ENCODE measurements at places on chromosomes 16 and 17.

DNA sequence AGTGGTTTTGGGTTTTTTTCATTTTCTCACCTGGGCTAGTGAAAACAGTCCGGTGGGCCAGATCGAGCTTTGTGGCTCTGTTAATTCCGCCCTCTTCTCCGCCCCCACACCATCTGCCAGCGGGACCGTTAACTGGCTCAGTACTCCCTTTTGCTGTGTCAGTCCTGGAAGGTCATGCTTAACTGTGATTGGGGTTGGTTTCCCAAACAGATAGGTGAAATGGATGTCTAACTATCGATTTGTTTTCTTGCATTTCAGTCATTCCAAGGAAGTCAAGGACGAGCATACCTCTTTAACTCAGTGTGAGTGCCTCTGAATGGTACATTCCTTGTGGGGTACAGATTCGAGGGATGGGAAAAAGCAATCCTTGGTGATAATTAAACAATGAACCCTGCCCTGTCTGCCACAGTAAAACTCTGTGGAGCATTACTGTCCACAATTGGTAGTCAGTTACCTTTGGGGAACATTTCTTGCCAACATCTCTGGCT lies 56.7 kb downstream of the YPEL2 start:
- DNase-seq = no peak

DNA sequence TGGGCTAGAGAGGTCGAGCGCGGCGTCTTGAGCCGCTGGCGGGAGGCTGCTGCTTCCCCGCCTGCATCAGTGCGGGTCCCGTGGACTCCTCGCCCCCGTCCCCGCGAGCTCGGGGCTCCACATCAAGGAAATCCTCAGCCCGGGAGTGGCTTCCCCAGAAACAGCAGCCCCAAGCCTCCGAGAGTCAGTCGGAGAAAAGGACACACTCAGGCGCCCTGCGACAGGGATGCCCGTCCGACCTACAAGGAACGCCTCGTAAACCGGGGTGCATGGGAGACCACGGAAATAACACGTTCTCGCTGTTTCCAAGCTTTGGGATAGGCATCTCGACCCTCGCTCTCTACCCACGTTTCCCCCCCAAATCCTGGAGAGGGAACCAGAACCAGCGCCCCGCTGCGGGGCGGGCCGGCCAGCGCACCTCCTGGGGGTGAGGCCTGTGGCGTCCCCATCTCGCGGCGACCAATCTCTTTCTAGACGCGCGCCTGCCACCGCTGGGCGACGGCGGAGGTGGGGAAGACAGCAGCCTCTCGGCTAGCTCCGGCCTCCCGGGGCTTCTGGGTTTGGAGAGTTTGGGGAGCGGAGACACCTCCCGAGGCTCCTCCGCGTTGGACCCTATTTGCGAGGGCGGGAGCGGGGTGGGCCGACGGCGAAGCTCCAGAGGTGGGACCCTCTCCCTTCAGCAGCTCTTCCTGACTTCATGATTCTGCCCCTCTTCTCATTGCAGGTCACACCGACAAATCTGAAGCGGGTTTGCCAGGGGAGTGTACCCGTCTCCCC lies 759 bp upstream of the TP53I13 start:
- DNase-seq = peak; percentile 55

DNA sequence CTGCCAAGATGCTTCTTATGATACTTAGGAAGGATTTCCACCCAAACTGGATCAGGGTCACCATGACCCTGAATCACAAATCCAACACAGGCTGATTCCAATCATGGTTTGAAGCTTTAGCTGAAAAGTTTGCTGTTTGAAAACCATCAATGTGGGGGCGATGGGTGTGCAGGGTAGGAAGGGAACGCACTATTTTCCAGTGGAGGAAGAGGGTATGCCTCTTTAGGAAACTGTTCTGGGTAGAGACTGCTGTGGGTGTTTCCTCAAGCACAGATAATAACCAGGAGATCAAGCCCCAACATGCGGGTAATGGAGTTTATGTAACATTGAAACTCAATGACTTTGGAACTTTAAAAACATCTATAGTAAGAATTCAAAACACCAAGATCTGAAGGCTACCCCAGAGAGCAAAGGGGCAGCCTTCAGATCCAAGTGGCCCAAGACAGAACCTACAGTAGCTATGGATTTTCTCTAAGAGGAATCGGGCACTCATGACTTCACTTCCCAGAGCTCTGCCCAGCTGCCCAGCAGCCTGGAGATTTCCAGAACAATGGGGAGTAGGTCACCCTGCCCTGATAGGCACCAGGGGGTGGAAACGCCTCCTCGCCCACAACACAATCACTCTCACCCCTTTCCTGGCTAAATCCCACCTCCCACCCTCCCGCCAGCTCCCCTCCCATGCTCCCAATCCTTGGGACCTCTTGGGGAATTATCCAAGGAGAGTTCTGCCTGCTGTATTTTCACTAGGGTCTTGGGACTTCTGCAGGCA lies 22.8 kb downstream of the TRIM25 start:
- no peak for DNase-seq

- no peak for DNase-seq
Measured at GRCh38 chr17:30363715-30364202, 15.0 kb upstream of the CPD start.

DNA sequence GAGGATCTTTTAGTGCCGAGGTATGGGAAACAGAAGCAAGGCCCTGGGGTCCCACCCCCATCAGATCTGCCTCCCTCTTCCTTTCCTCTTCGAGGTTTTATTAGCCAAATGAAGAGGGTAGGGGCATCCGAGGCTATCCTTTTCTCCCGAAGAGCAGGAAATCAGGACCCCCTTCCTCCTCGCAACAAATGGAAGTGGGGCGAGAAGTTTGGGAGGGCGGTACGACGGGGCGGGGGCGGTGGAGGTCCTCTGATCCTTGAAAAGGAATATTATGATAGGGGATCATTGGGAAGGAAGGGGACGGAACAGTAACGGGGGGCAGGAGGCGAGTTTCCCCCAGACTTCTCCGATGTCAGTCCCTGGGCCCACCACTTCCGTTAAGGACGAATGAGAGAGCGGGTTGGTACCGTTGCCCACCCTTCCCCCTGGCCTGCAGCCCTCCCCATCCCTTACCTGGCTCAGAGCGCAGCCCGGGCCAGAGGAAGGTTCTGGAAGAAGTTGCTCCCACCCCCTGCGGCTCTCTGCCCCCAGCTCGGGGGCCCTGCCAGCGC lies 309 bp downstream of the FOXJ1 start:
- DNase-seq = no peak

GRCh38 chr16:88442727-88443576 lies 10.1 kb upstream of the ZFPM1 start:
- peak; percentile 1 for DNase-seq

GRCh38 chr17:57234061-57234738 lies 22.1 kb upstream of the MSI2 start:
- no peak for DNase-seq
